Neural progenitor cell (in vitro differentiated cells): ENCODE measurements at places on chromosomes 1 and 21.
A peak's percentile ranks its signal among the peaks of the same experiment; 100 is the strongest.

- DNase-seq = peak; percentile 62
Observed at GRCh38 chr1:219317762-219318353, 144.2 kb downstream of the LYPLAL1 start.

DNA sequence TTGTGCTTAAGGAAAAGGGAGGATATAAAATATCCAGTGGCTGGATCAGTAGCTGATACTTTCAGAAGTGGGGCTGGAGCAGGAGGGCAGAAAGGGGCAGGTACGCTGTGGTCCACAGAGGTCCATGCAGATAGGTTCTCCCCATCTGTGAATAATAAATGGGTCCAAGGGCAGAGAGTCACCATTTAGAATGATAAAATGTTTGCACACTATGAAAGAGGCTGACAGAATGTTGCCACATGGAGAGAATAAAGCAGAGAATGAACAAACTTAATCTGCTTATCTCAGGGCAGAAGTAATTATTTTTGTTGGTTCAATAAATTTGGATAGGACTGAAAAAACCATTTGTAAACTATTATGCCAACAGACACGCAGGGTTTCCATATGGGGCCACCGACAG is 16.6 kb upstream of the ADAM30 start:
- DNase-seq = no peak

DNA sequence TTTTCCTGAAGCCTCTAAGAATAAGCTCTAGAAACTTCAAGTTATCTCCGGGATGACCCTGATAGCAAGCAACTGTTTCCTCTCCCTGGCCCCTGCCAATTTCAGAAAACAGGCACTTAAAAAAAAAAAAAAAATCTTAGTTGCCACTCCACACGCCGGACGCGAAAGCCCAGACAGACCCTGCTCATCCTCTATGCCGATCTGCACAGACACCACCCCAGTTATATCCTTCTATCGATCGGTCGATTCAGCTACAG is 1.7 kb downstream of the ANP32E start:
- no peak for DNase-seq

- DNase-seq = no peak
Observed at GRCh38 chr1:235532360-235532759, 28.1 kb upstream of the B3GALNT2 start.

- DNase-seq = no peak
Observed at GRCh38 chr1:19672237-19672636, 7.6 kb downstream of the HTR6 start.

DNA sequence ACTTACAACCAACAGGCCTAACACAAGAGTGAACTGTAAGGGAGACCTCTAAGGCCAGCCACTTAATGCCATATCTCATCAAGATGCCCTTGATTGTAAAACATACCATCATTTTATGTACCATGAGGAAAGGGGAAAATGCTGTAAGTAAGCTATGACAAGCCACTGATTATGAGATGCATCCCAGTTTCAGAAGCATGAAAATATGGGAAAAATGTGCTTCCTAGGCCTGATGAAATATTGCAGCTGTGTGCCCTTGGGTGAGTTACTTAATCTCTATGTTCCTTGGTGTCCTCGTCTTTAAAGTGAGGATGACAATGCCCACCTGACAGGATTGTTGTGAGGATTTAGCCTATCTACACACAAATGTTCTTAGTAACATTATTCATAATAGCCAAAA is 28.9 kb downstream of the H3-3A start:
- no peak for DNase-seq

DNA sequence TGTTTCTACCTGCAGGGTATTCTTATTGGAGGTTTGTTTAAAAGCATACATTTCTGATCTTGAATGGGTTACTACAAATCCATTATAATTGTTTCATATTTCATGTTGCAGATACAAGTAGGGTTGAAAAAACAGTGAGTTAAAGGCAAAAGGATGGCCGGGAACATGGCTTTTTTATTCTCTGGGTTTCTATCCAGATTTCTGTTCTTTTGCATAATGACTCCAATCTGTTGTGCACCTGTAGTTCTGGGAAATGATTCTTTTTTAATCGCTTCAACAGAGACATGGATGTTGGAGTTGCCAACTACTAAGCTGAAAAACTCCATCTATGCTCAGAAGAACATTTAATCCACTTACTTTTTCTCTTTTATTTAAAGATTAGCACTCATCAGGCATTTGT is 2.7 kb upstream of the ADAMTS1 start:
- no peak for DNase-seq

- no peak for DNase-seq
Observed at GRCh38 chr1:29953961-29954360, 717.6 kb downstream of the PTPRU start.

GRCh38 chr1:168531615-168532345 is 12.0 kb downstream of the XCL2 start:
- DNase-seq = no peak

DNA sequence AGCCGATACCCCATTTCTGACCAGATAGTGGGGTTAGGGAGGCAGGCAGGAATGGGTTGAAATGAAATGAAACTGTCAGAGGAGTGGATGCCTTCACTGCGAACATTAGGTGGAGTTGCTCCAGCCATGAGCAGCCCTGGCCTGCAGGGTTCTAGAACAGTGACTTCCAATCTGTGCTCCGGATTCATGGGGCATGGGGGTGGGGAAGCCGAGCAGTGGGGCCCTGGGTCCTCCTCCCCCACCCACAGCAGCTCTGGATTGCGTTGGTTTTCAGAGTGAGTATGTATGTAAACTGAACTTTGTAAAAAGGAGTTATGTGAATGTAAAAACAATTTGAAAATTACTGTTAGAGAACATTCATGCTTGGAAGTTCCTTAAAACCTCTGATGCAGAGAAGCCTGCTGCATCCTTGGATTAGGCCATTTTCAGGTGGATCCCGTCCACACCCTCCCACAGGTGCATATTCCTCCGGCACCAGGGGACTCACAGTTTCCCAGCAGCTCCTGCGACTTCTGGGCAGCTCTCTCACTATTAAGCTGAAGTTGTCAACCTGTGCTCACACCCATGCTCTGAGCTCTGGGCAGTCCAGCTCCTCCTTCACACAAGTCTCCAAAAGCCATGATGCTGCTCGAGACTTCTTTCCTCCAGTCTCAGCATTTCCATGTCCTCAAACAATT is 54.4 kb upstream of the EDN2 start:
- DNase-seq = no peak

GRCh38 chr1:57061369-57061768 is 95.6 kb upstream of the C8B start:
- no peak for DNase-seq

- DNase-seq = no peak
Observed at GRCh38 chr1:204996981-204997380, 46.0 kb upstream of the CNTN2 start.

- peak; percentile 72 for DNase-seq
Observed at GRCh38 chr1:5744911-5745799, 247.1 kb downstream of the NPHP4 start.

- DNase-seq = no peak
Observed at GRCh38 chr1:93758842-93759515, 77.3 kb upstream of the BCAR3 start.

GRCh38 chr21:24423546-24423945 is 1183.7 kb downstream of the MRPL39 start:
- DNase-seq = no peak

DNA sequence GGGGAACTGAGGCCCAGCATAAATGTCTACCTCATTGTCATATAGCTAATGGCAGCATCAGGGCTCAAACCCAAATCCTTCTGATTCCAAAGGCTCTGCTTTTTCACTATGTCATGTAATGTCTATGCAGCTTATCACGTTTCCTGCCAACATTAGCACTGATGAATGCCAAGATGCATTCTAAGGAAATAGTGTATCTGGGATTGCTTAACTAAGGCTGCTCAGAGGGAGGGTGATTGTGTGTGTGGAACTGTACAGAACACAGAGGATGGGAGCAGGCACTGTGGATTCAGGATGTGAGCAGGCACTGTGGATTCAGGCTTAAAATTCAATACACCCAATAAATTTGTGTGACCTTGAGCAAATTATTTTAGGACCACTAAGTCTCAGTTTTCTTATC is 456.4 kb upstream of the DEPDC1 start:
- no peak for DNase-seq

DNA sequence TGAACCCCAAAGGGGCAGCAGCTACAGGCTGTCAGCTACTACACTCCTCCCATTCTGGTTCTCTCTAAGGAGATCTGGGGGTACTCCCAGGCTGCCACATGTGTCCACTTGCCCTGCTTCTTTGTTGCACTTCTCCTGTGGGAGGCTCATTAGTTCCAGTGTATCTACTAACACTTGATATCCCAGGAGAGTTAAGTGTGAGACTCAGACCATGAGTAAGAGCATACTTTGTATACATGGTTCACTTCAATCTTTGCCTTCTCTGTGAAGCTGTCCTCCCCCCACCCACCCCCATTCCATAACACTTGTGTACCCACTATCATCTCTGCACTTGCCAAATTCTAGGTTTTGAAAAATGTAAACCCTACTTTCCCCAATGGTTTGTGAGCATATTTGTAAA is 34.9 kb upstream of the GADD45A start:
- no peak for DNase-seq

GRCh38 chr1:243364330-243364729 is 108.5 kb downstream of the SDCCAG8 start:
- no peak for DNase-seq

GRCh38 chr1:52127181-52128180 is 14.4 kb upstream of the ZFYVE9 start:
- no peak for DNase-seq

DNA sequence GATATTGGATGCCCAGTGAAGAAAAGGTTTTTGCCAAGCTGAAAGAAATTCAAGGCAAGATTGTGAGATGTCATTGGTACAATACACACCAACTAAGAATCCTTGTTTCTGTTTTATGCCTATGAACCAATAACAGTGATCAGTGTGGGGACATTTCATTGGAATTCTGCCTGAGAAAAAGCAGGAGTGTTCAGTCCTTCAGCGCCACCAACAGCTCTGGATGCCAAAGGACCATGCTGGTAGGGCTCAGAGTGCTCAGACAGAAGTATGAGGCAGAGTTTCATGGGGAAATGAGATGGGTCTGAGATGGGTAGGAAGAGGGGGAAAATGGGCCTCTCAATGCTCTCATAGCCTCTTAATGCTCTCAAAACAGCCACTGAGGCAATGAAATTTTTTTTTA is 56.5 kb downstream of the GABPA start:
- DNase-seq = no peak

DNA sequence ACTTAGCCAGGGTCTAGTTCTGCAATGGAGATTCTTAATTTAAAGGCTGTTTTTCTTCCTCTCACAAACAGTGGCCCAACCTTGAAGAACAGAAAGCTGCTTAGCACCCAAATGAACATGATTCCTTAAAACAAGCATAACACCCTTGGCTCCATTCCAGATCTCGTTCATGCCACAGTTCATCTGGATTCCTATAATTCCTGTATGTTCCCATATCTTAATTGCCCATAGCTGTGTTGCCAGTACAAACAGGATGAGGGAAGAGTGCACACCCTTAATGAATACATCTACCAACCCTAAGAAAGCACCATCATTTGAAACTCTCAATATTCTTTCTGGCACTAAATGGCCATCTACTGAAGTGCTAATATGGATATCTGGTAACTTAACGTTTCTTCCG is 45.5 kb downstream of the TGFB2 start:
- DNase-seq = no peak

DNA sequence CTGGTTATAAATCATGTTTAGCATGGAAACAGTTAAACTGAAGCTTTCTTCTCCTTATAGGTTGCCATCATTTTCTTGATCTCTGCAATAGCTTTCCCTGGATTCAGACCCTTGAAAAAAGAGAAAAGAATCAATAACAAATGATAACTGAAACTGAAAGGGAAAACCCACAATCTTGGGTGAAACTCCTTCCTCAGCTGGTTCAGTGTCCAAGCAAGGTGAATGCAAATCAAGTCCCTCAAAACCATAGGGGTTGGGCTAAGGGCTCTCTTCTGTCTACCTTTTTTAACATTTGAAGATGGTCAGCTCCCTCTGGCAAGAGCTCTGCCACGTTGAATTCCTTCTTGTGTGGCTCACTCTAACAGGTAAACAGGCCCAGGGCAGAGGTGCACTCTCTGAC is 7.1 kb upstream of the ATP13A2 start:
- no peak for DNase-seq

DNA sequence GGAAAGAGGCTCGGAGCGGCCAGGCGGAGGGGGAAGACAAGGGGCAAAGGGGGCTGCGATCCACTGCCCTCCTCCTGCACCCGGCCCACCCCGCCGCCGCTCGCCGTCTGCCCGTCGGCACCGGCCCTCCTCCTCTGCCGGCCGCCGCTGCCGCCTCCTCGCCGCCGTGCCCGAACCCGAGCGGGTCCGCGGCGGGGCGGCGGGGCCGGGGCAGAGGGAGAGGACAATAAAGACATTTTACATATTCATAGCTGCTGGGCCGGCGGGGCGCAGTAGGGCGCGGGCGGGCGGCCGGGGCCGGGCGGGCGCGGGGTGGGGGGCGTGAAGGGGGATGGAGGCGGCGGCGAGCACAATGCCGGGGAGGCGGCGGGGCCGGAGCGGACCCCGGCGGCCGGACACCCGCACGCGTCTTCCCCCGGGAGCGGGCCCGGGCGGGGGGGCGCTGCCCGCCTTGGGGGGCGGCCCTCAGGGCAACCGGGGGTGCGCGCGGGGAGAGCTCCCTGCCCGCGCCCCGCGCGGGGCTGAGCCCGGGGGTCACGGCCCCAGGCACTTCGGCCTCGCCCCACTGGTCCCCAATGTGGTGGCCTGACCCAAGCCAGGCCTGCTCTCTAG is 546 bp downstream of the POU2F1 start:
- peak; percentile 71 for DNase-seq

GRCh38 chr1:8595941-8596340 is 221.5 kb downstream of the RERE start:
- DNase-seq = no peak

- no peak for DNase-seq
Observed at GRCh38 chr1:56464294-56464693, 115.1 kb downstream of the PLPP3 start.

DNA sequence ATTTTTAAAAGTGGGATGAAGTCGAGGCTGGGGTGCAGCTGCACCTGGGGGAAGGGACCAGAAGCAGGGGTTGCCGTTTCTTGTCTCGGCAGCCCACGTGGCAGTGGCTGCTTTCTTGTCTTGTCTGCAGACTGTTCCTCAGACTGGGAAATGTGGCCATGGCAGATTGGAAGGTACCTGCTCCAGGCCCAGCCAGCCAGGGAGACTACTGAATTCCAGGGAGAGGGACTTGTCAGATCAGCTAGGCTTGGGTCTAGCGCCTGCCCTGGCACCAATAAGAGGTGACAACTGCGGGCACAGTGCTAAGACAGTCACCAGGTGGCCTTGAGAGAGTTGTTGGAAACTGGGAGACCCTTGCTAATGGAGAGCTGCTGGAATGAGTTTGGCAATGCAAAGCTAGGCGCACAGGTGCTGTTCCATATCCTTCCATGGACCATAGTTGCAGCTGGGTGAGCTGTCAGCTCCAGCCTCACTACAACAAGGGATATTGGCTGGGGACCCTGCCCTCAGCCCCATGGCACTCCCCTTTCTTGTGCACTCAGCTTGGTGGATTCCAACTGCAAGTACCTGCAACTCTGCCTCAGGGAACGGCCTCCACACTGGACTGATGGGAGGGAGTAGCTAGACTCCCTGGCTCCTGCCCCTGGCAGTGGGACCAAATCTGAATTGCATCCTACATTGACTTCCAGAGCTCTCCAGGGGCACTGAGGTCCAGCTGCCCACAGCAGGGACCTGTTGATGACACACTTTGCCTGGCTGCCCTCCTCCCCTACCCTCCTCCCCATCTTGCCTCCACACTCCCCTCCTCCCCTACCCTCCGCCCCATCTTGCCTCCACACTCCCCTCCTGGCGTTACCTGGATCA is 9.9 kb upstream of the IL22RA1 start:
- DNase-seq = no peak
